H1 (cell line): ENCODE measurements at places on chromosomes 4 and X. TPM values are rescaled to one million over a fixed set of nuclear protein-coding genes. Genes with fewer than 3 reads are reported as not detected.

DNA sequence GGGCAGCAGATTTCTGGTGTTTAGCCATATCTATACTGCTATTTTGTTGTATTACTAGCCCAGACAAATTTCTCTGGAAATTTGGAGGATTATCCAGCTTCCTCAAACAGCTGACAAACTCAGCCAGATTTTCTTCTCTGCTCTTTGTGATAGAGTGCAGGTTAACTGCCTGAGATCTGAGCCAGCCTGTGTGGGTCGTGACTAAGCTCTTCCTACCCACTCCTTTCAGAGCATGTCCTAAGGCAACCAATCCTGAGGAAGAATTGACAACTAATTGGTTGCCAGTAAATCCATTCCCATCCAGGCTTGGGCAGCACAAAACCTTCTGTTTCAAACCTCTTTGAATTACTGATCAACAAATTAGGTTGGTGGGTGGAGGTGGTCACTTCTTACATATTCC, 2.5 kb upstream of the GABRA2 start:
- H3K4me1 ChIP-seq, result peaks cover 4% of the 10 kb centered on the region; the same call in 1 of the 2 replicates
- H3K4me3 ChIP-seq, result no peak overlapping the region
- H3K27ac ChIP-seq, result no peak overlapping the region
- H3K27me3 ChIP-seq, result peaks cover 24% of the 10 kb centered on the region
- no peak for DNase-seq

The PIR gene
- 5.1 and 6.4 TPM in 2 replicates for polyA plus RNA-seq

The S100G gene
- polyA plus RNA-seq, result not detected in 2 replicates

The SSX1 gene
- polyA plus RNA-seq, result 0.08 TPM in 1 of 2 replicates, not detected in the other

The KDR gene
- 29.1 and 69.3 TPM in 2 replicates for polyA plus RNA-seq

DNA sequence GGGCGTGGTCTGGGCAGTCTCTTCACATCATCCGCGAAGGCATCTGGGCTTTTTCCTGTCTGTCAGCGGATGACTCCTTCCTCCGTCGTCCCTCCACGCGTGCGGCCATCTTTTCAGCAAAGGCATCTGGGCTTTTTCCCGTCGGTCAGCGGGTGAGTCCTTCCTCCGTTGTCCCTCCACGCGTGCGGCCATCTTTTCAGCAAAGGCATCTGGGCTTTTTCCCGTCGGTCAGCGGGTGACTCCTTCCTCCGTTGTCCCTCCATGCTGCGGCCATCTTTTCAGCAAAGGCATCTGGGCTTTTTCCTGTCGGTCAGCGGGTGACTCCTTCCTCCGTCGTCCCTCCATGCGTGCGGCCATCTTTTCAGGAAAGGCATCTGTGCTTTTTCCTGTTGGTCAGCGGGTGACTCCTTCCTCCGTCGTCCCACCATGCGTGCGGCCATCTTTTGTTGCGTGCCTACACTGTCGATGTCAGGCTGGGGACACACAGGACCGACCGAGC, 12.3 kb upstream of the TMEM271 start:
- no peaks in the 10 kb centered on the region for H3K4me1 ChIP-seq
- no peak overlapping the region for H3K27ac ChIP-seq
- no peak overlapping the region for H3K4me3 ChIP-seq
- no peaks in the 10 kb centered on the region for H3K27me3 ChIP-seq
- no peak for DNase-seq

GRCh38 chrX:118497180-118497818, 1.7 kb downstream of the DOCK11 start:
- no peaks in the 10 kb centered on the region for H3K36me3 ChIP-seq
- no peak overlapping the region for H3K27ac ChIP-seq
- H3K27me3 ChIP-seq, result peaks cover 14% of the 10 kb centered on the region
- no peak for DNase-seq

The LEF1 gene
- 3.6 and 5.2 TPM in 2 replicates for polyA plus RNA-seq

The RTL5 gene
- 0.57 and 0.96 TPM in 2 replicates for polyA plus RNA-seq
